Coronary artery (tissue), 2 donors: ENCODE measurements at places on chromosomes 16 and 17.

DNA sequence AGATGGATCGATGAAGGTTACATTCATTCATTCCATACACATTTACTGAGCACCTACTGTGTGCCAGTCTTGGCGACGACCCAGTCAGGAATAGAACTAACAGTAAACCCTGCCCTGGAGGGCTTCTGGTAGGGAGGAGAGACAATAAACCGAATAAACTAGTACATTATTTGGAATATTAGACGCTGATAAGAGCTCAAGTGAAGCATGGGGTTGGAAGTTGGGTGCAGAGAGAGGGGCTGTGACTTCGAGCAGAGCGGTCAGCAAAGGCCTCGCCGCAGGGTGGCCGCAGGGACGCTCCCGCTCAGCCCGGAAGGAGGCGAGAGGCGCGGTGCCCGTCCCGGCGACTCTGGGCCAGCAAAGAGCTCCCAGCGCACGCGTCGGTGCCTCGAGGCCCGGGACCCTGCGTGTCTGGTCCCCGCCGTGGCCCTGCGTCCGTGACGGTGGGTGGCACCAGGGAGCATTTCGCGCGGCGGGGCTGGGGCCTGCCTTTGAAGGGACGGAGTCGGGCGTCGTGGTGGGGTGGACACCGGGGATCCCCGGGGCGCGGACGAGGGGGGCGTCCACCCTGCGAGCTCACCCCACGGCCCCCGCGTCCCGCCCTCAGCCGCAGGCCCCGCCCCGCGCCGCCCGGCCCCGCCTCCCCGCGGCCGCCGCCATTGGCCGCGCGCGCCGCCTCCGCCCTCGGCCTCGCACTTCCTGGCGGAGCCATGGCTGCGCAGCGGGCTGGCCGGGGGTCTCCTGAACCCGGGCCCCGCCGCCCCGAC is at the start of gene KLHL36:
KLHL36 (plus strand) TSS at position 684 of the 767 bp plus-strand sequence. CDS start 2,357 bp downstream, outside the sequence.
- no peak for DNase-seq

DNA sequence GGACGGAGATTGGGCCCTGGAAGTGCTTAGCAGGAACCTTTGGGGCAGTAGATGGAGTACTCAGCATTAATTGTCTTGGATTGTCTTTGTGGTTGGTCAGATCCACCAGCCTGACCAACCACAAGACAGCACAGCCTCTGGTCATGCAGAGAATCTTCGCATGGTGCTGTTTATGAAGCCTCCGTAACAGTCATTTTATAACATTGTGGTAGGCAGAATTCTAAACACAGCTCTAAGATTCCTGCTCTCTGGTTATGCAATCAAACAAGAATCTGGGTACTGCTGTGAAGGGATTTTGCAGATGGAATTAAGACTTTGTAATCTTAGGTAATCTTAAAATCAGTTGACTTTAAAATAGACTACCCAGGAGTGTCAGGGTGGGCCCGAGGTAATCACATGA is 312.2 kb upstream of the GOT2 start:
- DNase-seq = no peak

DNA sequence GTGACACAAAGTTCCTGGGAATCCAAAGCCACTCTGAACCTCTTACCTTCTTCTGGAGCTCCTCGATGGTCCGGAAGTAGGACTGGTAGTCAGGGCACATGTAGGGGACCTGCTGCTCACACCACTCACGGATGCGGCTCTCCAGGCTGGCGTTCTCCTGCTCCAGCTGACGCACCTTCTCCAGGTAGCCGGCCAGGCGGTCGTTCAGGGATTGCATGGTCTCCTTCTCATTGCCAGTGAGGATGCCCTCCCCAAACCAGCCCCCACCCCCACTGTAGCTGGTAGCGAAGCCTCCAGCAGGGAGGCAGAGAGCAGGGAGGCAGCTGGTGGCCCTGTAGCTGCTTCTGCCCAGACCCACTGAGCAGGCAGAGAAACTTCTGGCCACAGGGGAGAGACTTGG is 370 bp downstream of the KRT35 start:
- DNase-seq = no peak

GRCh38 chr17:77526728-77527350 is 386.1 kb downstream of the SEC14L1 start:
- peak; percentile 50 for DNase-seq

DNA sequence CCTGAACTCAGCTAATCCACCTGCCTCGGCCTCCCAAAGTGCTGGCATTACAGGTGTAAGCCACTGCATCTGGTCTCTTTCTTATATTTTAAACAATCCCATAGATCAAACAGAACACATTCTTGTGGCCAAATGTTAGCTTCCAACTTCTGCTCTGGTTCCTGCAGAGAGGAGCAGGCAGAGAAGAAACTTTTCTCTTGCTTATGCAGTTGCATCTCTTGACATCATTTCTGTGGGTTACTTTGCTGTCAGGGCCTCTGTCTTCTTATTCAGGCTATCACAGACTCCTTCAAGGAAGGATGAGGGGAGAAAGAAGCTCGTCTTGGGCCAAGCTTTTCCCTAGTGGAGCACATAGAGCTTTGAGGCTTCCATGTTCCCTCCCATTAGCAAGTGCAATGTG is 7.8 kb downstream of the HSD17B2 start:
- no peak for DNase-seq

- no peak for DNase-seq
These were observed 58.5 kb downstream of the TNFRSF13B start for GRCh38 chr17:16913463-16913862.

GRCh38 chr16:7304958-7305357 is 27.7 kb upstream of the RBFOX1 start:
- DNase-seq = no peak

DNA sequence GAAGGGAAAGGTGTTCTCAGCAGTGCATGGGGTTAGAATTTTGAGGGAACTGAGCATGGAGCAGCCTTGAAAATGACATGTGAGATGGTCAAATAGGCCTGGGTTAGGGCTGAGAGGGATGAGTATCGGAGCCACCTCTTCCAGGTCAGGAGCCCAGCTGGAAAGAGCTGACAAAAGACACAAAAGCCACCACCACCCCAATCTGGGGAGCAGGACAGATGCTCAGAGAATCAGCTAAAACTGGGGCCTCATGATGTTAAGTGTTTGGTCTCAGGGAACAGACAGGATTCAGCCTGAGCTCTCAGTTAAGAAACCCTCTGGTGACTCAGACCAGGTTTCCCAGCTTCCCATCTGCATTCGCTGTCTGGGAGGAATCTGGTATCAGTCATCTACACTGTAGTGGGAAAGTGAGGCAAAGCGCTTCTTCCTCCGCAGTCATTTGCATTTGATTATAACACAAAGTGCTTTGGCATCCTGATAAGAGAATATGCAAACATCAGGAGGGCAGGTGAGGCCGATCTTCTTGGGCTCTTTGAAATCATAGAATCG is 2.6 kb downstream of the WNT9B start:
- DNase-seq = no peak

GRCh38 chr17:41171886-41172285 is 3.9 kb upstream of the KRTAP4-3 start:
- DNase-seq = no peak

- DNase-seq = no peak
These were observed 1.8 kb downstream of the ZBTB4 start for GRCh38 chr17:7477392-7478275.

GRCh38 chr17:81648013-81648706 is 8.2 kb downstream of the PDE6G start:
- DNase-seq = no peak

- peak; percentile 72 for DNase-seq
These were observed 15.0 kb downstream of the SLC16A3 start for GRCh38 chr17:82243648-82244412.

GRCh38 chr16:3215601-3216262 is 19.2 kb downstream of the ZNF200 start:
- DNase-seq = no peak

DNA sequence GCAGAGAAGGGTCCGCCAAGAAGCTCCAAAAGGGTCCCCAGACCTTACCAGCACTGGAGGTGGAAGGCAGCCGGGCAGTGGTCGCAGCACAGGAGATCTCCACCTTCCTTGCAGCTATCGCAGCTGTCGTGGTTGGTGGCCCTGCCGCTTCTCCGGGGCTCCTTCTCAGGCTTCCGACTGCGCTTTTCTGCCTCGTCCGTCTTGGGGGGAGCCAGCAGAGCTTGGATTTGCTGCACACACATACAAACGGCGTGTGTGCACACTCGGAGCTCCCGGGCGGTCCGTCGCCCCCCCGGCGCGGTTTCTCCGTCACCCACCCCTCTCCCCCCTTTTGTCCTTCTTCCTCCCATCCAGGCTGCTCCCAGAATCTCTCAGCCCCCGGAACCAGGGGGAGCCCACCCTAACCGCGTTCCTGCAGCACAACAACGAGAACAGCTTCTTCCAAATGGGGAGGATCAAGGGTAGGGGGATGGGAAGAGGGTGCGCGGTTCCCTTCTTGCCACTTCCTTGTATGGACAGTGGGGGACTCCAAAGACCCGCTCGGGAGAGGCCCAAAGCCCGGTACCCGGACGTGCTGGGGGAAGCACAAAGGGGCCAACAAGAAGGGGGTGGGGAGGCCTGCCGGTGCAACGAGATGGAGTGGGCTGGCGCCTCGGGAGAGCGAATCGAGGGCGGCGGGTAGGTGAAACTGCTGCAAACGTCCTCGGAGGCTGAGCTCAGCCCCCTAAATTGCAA is 1.1 kb downstream of the PHF12 start:
- no peak for DNase-seq

GRCh38 chr16:22320572-22321339 is 23.5 kb downstream of the POLR3E start:
- no peak for DNase-seq

DNA sequence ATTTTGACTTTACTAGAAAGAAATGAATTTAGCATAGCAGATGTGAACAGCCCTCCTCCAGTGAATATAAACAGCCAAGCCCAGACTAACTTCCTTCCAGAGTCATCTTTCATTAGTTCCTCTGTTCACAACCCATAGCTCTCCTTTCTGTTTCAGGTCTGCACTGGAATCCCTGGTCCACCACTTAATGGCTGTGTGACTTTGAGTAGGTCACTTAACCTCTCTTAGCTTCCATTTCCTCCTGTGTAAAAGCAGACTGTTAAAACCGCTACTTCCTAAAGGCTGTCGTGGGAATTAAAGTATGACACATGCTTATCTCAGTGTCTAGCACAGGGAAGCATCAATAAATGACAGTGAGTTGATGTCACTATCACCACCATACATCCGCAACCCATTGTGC is 7.5 kb downstream of the SLC6A4 start:
- no peak for DNase-seq

GRCh38 chr16:84836967-84837366 is 17.2 kb downstream of the CRISPLD2 start:
- DNase-seq = no peak

- DNase-seq = no peak
These were observed 1.8 kb downstream of the KCNJ16 start for GRCh38 chr17:70076831-70077230.

DNA sequence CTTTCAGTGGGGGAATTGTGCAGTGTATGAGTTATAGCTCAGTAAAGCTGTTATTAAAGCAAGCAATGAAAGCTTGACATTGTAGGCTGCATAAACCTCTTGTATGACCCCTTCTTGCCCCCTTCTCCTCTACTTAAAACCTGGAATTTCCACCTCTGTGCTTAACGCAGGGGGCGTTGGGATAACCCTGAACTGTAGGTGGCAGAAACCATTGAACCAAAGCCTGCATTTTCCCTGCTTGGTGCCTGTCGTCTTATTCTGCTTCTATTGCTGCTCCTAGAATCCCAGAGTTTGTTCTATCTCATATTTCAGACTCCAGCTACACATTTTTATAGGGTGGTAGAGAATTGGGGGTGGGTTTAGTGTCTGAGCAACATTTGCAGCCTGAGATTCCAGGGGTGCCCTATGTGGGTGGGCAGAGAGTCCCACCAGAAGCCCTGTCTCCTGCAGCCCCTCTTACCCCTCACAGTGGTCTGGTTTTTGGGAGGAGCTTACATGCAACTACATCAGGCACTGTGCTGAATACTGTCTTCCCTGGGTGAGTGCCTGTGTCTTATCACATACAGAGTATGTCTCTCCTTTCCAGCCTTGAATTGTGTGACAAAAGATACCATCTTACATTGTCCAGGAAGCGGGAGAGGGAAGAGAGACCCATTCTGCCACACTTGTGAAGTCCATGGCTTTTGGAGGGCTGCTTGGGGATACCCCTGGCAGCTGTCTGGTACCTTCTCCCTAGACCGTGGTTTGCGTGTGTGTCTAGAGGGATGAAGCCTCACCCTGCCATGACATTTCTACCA is 407.7 kb upstream of the EEF2KMT start:
- no peak for DNase-seq

- no peak for DNase-seq
These were observed 266.4 kb downstream of the MAF start for GRCh38 chr16:79334127-79334526.

GRCh38 chr17:79811011-79811867 is 14.4 kb upstream of the CBX8 start:
- DNase-seq = no peak

DNA sequence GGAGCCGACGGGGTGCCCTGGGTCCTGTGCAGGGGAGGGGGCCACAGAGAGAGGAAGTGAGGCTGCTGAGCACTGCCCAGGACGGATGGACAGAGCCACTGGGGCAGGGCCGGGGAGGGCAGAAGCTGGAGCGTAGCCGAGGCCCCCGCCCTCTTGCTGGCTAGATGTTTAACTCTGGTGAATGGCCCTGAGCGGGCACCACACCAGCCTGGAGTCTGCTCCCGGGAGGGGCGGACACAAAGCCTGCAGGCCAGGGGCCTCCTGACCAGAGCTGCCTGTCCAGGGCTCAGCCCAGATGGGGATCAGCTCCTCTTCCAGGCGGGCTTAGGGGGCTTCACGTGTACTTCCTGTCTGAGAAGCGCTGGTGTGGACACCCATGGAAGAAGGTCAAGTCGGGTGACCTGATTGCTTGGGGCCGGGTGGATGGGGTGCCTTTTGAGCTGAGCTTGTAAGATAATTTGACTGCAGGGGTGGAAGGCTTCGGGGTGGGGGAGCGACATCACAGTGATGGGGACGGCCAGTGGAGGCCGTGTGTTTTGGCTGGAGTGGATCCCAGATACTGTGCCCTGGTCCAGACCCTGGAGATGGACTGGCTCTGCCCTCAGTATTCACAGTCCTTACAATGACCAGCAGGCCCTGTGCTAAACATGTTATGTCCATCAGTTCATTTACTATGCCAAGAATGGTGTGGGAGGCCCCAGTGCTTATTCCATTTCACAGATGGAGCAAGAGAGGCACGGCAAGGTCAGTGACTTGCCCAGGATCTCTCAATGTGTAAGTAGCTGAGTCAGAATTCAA is 33.7 kb upstream of the CIBAR2 start:
- DNase-seq = no peak

- DNase-seq = no peak
These were observed at the start of gene HSF4 for GRCh38 chr16:67164599-67165061. HSF4 (plus strand) TSS chr16:67164745; CDS start chr16:67164812, 67 bp downstream.
